Stimulated activated CD8-positive, alpha-beta memory T cell treated with anti-CD3 and anti-CD28 coated beads, Interleukin-4, amount 100 ng/mL, for 4 hours (primary cell): ENCODE measurements at places on chromosomes 12 and 14.
A peak's percentile ranks its signal among the peaks of the same experiment; 100 is the strongest.

GRCh38 chr12:66541426-66541825 lies 137.4 kb downstream of the GRIP1 start:
- DNase-seq, result no peak

DNA sequence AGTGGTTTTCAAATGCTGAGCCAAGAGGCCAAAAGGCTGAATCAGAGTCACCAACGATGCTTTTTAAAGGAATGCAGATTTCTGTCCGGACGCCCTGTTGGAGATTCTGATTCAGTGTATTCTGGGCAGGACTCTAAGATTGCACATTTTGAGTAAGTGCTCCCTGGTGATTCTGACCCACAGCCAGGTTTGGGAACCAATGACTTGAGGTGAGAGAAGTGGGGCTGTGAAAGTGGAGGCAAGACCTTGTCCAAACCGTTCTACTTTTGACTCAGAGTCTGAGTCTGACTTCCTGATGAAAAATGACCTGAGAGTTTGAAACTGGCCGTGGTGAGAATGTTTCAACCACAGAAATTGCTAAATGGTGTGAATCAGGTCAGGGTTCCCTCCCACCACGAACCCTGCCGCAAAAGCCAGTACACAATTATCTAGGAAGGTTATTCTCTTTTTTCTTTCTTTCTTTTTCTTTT lies 90.2 kb downstream of the NTN4 start:
- no peak for DNase-seq

- DNase-seq, result no peak
These were observed 103.6 kb downstream of the NTF3 start for GRCh38 chr12:5535541-5535940.

- DNase-seq, result peak; percentile 24
These were observed 3.3 kb upstream of the CCND2 start for GRCh38 chr12:4270016-4270830.
